WERI-Rb-1 (cell line): ENCODE measurements at places on chromosomes 3 and 15.

- no peak for DNase-seq
These were observed 17.4 kb downstream of the FYCO1 start for GRCh38 chr3:45978006-45978761.

DNA sequence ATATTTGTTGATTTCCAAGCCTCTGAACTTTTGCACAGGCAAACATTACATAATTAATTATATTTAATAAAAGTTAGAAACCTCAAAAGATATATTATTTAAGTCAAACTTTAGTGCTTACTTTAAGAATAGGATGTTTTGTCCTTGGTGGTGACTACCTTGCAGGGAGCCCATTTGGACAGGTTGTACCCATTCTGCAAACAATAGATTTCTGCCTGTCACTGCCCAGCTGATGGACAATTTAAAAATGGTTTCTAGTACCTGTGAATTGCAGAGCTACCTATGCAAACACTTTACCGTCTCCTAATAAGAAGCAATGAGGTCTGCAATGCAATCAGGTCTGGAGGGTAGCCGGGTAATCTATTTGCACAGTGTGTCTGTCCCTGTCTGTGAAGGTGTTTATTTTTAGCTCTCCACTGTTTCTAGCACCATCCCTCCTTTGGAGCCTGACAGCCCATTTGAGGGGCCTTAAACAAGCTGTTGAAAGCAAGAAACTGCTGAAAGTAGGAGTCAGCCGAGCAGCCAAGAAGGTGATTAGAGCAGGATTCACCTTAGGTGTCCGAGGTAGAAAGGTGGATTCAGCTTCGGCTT is 556.2 kb upstream of the CFAP20DC start:
- no peak for DNase-seq

GRCh38 chr3:77052733-77053670 is 13.1 kb downstream of the ROBO2 start:
- no peak for DNase-seq

DNA sequence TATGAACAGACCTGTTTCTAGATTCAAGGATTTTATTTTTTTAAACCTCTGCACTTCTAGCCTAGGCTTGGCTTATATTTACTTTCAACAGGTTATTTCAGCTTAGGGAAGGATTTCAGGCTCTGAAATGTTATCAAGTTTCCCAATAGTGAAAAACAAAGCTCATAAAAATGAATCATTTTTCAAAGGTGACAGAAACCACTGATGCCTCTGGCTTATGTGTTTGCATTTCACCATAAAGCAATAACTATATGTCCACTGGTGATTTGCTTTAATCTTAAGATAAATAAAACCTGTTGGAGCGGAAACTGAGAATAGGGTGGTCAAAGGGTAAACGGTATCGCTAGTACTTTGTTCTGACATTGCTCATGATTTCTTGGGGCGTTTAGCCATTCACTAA is 141.2 kb upstream of the LRIG1 start:
- DNase-seq = no peak

DNA sequence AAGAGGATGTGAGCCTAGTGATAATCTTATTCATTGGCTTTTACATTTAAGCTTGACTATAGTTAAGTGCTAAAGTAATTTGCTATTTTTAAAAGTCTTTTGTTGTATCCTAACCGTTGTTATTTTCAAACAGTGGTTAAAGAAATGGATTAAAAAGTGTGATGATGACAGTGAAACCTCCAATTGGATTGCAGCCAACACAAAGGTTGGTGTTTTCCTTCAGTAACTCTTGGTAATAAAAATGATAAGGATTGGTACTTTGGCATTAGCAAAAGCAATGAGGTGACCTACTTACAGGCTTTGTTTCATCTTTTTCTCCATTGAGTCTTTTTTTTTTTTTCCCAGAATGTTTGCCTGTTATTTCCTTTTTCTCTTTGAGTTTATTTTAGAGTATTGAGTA is 87.5 kb upstream of the GOLGA6B start:
- DNase-seq = no peak

DNA sequence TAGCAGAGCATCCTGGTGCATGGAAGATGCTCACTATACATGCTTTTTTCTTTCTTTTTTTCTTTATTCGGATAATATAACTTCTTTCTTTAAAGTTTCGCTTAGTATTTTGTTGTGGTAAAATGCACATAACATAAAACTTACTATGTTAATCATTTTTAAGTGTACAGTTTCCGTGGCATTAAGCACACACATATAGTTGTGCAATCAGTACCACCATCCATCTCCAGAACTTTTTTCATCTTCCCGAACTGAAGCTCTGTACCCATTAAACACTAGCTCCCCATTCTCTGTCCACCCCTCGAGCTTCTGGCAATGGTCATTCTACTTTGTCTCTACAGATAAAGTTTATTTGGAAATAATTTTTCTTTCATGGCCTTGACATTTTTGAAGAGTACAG is 1.0 kb upstream of the JAGN1 start:
- no peak for DNase-seq

- DNase-seq = no peak
These were observed 41.3 kb upstream of the TNFSF10 start for GRCh38 chr3:172564499-172564898.

- no peak for DNase-seq
These were observed 364.1 kb upstream of the CNTN4 start for GRCh38 chr3:1734494-1735122.

GRCh38 chr3:44434834-44435510 is 42.5 kb downstream of the ZNF445 start:
- DNase-seq = no peak

DNA sequence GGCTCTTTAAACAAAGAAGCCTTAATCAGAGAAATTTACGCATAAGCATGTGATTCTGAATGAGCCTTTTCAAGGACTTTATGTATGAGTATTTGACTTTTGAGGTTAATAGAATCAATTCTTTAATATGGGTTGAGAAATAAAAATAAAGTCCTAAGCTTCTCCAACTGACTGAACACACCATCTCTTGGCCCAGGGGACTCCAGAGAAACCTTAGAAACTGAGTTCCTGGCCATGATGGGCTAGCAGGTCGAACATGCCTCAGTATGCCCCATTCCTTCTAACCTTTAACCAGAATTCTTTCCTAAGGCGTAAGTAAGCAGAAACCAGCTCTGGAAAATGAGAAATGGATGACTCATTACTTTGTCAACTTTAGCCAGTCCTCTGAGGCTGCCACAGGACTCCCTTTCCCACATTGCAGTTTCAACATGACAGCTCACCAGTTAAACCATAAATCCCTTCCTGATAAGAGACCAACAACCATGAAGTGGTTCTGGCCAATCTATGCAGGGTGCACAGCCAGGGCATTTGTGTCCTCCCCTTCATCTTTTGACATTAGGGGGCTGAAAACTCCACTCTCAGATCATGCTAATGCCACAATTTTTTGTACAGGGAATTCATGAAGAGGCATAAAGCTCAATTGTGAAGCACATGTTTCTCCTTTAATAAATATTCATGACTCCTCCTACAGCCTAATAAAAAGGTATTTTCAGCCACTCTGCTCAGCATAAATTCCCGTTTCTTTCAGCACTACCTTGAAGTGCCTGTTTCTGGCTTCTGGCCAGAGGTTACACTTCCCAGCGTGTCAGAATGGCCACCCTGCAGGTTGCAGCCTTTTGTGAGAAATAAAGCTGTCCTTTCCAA is 33.3 kb downstream of the TM4SF18 start:
- DNase-seq = no peak

DNA sequence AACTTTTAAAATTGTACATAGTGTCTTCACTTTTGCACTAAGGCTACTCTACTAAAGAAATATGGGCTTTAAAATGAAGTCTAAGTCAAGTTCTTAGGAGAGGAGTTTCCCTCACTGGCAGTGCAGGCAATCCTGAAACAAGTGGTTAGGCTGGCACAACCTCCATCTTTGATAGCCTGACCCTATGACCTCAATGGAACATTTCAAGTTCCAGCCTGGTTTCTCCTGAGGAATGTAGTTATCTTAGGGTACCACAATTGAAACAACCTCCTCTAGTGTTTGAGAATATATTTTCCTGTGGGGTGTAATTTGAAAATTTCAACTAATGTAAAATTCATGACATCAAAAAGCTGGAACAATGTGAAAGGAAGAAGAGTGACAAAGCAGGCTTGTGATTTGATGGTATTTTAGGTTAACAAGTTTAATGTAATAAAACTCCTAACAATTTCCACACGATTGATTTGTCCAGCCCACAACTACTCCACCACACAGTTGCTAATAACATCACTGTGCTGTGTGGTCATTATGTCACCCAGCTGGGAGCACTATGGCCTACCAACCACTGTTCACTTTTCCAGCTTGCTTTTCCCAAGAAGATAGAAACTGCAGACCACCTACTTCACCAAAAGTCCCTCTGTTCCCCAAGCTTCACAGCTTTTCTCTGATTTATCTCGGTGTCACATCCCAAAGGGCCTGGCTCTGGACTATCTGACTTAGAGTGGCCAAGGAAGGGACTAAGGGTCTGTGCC is 1.8 kb downstream of the WWTR1 start:
- no peak for DNase-seq

- no peak for DNase-seq
These were observed 26.1 kb downstream of the SKIL start for GRCh38 chr3:170383567-170383966.

- no peak for DNase-seq
These were observed 14.7 kb downstream of the CCR1 start for GRCh38 chr3:46193436-46193835.

GRCh38 chr3:143972505-143973258 is 1.1 kb downstream of the DIPK2A start:
- DNase-seq = peak; percentile 63

DNA sequence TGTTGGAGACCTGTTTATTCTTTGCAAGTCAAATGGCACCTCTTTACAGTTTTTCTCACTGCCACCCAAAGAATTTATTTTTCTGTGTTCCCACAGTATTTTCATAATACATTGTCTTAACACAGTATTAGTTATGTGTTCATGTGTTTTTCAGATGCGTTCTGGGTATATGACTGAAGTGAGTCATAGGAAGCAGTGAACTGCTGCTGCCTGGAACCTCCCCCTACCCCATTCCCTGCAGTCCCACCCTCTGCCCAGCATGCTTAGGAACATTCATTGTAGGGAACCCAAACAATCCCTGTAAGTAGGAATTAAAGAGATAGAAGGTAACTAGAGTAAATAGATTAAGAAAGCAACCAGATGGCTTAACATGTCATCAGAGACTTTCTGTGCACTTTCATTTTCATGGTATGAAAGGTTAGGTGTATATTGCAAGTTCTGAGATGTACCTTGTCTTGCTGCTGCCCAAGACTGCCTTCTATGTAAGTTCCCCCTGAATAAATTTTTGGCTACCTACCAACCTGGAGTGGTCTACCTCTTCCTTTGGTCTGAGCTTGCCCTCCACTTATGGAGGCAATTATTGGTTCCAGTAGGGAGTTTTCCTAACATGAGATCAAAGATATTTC is 21.9 kb upstream of the SQOR start:
- DNase-seq = peak; percentile 45

- DNase-seq = no peak
These were observed 316.7 kb upstream of the IGF1R start for GRCh38 chr15:98331676-98332075.

- DNase-seq = no peak
These were observed 281.9 kb upstream of the ICE2 start for GRCh38 chr15:60760646-60761504.

DNA sequence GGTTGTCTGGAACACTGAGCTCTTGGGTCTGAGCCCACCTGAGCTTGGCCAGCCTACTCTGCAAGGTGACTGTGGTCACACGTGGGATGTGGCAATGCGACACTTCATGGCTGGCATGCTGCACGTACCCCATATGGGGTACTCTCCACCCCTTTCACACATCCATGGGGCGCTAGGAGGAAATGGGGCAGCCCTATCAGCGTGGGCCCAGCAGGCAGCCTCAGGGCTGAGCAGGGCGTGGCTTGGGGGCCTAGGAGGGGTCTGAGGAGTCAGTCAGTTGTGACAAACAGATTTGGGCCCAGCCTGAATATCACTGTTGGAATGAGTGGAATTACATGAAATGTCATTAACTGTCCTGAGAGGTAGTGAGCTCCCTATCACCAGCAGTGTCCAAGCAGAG is 82.3 kb upstream of the LINGO1 start:
- no peak for DNase-seq

- no peak for DNase-seq
These were observed 217.9 kb downstream of the TBC1D2B start for GRCh38 chr15:77859491-77860060.

GRCh38 chr3:49351521-49352011 is 6.6 kb downstream of the GPX1 start:
- no peak for DNase-seq

DNA sequence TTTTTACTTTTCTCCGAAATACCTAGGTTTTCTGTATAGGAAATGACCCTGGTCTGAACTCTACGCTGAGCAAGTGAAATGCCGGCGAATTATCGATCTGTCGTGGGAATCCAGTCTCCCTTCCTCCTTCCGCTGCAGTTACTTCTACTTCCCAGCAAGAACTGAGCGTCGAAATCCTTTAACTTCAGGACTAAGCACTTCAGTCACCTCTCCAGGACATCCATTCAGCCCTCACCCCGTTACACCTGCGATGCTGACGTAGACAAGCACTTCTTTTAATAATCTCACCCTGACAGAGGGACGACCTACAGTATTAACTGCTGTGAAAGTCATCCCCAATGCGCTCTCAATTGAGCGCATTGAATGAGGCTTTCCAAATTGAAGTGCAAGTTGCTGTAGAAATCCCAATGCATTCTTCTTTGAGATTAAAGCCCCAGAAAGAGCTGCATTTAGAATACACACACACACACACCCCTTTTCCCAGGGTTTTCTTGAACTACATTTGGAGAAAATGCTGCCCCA is 1.3 kb downstream of the TOP2B start:
- peak; percentile 32 for DNase-seq

GRCh38 chr3:6250167-6250566 is 610.7 kb upstream of the GRM7 start:
- DNase-seq = no peak

- DNase-seq = peak; percentile 54
These were observed 12.1 kb upstream of the THSD4 start for GRCh38 chr15:71103102-71103676.

- DNase-seq = no peak
These were observed 123.0 kb downstream of the LRIG1 start for GRCh38 chr3:66377800-66378199.

DNA sequence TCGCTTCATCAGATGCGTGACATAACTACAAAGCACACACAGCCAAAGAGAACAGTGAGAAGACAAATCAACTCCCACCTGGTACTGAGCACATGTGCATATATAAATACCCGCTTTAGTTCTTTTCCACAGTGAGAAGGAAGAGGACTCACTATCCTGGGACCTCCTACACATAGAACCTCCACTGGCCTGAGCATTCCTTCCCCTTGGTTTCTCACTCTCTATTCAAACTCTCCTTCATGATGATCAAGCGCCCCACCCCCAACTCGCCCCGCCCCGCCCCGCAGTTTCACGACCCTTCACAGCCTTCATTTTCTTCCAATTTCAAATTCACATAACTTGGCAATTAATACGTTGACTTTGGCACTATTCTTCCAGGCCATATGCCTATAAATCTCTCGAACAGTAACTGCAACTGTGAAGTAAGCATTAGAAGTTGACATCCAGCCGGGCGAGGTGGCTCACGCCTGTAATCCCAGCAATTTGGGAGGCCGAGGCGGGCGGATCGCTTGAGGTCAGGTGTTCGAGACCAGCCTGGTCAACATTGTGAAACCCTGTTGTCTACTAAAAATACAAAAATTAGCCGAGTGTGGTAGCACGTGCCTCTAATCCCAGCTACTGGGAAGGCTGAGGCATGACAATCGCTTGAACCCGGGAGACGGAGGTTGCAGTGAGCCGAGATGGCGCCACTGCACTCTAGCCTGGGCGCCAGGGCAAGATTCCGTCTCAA is 1.1 kb downstream of the RPS17 start:
- no peak for DNase-seq
